ENCODE measurements at places on chromosomes 16 and 17.

- DNase-seq = no peak
These were observed 34.1 kb downstream of the HIC1 start for GRCh38 chr17:2089021-2089422.

DNA sequence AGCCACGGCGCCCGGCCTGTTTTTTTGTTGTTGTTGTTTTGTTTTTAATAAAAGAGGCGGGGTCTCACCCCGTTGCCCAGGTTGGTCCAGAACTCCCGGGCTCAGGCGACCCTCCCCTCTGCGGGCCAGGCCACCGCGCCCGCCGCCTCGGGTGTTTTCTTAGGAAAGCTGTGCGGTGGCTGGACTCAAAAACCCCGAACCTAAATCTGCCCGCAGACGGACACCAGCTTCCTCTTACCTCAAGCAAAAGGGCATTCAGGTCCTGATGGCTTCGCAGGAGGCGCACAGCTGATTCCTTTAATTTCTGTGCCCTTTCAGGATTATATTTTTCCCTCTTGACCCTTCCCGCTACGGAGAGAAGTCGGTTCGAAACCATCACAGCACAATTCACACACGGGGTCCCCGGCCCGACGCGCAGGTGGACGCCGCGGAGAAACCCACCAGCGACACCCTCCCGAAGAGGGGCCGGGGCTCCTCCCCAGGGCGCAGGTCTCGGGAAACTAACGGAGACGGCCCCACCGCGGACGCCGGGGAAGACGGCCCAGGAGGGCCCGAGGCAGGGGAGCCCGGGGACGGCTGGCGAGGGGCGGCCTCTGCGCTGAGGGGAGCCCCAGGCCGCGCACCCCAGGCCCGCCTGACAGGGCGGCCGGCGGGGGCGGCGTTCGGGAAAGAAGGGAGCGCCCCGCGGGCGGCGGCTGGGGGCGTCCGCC, 653 bp downstream of the FANCA start:
- DNase-seq = peak; percentile 4

GRCh38 chr17:9313346-9313745, 262.3 kb downstream of the STX8 start:
- no peak for DNase-seq

DNA sequence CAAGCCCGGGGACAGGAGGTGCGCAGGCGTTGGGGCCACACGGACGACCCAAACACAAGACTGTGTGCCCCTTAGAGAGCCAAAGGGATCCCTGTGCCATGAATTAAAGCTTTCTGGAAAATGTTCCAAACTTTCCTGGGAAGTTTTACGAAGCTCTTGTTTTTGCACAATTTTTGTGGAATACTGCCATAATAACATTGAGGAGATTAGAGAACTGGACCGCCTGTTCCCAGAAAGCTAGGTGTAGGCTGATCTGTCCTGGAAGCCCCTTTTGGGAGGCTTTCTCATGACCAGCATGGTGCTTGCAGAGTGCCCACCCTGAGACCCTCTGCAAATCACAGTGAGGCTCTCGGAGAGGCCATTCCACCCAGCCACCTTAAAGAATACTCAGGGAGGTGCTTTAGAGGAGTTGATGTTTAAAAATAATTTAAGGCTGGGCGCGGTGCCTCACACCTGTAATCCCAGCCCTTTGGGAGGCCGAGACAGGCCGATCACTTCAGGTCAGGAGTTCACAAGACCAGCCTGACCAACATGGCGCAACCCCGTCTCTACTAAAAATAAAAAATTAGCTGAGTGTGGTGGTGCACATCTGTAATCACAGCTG, 1.1 kb downstream of the KDM8 start:
- DNase-seq = no peak

DNA sequence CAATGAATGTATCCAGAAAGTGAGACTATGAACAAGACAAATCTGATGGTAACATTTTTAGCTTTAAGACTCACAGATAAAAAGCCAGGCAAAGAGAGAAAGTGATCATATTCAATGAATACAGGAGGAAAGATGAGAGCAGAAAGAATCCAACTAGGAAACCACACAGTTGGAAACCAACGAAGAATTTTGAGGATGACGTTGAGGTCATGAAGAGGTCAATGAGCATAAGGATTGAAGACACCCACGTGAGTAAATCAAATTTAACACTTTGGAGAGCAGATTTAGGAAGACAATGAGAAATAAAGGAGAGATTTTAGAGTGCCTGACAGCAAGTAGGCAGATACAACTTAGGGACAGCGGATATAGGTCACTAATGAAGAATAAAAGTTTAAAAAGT, 948.1 kb downstream of the KCNJ2 start:
- DNase-seq = no peak

DNA sequence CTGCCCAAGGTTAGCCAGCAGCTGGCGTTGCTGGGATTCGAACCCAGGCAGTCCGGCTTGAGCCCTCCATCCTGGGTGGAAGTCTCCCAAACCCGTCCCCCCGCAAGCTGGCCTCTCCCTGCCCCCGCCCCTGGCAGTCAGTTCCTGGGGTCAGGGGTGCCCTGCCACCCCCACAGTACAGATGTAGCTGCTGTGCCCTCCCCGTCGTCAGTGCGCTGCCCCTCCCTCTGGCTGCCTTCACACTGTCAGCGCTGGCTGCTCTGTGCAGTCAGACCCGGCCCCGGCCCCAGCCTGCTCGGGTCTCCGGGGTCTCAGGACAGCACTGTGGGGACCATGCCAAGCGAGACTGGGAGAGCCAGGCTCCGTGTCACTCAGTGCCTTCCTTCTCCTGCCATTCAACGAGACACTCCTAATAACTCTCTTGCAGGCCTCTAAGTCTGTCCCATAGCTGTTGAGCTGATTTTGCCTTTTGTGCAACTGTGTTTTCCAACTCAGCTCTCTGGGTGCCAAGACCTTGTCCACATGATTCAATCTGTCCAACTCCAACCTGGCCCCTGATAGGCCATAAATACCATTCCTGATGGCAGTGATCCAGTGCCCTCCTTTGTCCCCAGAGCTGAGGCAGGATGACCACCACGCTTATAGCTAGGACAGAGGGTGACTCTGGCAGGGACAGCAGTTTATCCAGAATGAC, 55.5 kb upstream of the IL34 start:
- no peak for DNase-seq

- no peak for DNase-seq
These were observed 223.0 kb downstream of the SNX29 start for GRCh38 chr16:12199524-12199923.

DNA sequence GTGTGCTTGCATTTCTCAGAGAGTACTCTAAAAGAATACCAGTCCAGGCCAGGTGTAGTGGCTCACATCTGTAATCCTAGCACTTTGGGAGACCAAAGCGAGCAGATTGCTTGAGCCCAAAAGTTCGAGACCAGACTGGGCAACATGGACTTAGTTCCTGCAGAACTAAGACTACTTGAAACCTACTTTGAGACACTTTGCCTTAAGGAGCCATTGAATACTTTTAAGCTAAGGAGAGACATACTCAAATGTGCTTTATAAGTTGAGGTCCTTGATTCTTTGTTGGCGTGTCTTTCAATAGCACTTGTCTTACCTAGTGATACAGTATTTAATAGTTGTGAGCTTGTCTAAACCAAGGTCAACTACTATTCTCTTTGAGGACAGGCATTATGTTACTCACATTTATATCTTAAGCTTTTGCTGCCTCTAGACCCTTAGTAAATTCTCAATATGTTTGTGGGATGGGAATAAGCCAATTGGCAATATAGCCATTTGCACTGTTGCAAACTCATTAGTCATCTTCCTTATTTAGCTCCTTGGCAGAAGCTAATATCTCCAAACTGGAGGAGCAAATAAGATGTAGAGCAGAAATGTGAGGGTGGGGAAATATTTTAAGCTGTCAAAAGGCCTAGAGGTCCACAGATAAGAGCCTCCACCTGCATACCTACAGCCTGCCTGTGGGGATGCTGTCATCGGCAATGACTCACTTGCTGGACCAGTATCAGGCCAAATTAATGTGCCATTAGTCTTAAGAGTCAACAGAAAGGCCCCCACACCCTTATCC, 16.3 kb downstream of the SCPEP1 start:
- DNase-seq = no peak

- DNase-seq = no peak
These were observed 292 bp downstream of the WSCD1 start for GRCh38 chr17:6070430-6070912.

DNA sequence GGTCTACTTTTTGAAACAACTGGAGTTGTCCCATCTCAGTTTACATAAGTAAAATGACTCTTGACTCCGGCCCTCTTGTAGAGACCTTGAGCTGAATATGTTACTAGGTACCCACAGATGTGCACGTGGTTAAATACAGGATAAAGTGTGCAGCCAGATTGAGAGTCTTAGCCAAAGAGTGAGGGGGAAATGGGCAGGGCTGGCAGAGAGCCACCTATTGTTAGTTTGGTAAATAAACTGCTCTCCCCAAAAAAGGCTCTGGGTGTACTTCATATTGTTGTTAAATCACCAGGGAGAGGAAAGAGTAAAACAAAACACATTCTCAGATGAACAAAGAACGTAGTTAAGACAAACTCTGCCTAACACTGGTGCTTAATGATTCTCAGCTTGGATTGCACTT, 20.3 kb downstream of the G6PC1 start:
- DNase-seq = no peak

DNA sequence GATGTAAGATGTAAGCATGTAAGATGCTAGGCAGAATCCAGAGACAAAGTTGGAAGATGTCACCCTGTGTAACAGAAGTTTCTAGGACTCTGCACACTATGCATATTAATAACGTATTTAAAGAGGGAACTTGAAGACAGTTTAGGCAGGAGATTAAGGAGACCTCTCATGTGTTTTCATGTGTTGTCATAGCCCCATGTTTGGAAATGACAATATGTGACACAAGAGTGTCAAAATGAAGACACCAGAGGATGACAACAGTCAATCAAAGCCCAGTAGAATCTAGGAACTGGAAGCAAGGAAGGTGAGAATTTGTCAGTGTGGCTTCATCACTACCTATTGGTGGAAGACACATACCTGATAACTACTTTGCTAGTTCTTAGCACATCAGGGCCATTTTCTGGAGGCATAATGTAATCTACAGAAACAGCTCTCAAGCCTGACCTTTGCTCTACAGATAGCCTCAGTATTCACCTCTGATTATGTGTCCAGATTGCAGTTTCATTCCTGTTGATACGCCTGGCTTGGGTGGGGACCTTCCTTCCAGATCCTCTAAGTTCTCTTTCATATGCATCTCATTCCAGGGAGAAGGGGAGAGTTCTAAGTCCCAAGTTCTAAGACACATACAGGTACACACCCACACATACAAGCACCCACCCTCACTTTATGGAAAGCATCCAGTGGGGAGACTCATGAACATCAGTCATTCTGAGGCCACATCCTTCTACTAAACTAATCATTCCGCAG, 26.3 kb downstream of the PMP22 start:
- no peak for DNase-seq

DNA sequence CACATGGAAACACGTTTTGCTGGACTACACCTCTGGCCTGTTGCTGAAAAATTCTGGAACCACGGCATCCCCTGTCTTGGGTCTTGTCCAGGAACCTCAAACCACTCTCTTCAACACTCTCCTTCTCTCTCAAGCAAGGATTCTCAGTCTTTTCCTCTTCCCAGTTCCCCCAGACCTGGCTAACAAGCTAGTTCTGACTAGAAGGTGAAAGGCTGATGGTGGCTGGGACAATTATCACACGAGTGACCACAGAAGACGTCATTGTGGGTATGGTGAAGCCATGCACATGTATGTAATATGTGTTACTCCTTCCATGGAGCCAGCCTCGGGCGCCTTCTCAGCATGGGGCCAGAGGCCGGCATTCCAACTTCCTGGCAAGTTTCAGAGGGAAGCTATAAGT, 123.0 kb downstream of the CDYL2 start:
- no peak for DNase-seq

DNA sequence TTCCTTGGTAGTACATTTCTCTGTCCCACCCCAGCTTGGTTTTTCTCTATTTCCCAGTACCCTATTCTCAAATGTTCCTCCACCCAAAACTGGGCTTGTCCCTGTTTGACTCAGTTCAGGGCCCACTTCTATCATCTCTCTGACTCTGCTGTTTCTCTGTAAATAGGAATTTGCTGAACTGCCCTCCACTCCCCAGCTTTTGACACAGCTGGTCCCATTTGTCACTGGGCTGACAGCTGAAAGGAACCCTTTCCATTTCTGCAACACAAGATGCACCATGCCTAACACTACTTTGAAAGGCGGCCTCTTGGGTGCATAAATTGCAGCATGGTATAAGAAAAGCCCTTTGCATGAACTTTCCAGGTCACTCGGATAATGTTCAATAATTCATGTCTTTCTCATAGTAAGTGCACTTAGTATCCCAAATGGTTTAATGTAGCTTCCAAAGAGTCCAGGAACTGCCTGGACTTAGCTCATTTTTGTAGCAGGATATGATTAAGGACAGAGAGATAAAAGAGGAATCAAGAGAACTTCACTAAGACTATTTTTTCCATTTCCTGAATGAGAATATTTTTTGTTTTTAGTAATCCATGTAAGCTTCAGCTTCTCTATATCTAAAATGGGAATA, 256.7 kb downstream of the CDH11 start:
- DNase-seq = no peak

- DNase-seq = no peak
These were observed 5.1 kb upstream of the CENPV start for GRCh38 chr17:16358394-16358793.

GRCh38 chr16:24668481-24669061, 60.9 kb upstream of the TNRC6A start:
- DNase-seq = peak; percentile 37

DNA sequence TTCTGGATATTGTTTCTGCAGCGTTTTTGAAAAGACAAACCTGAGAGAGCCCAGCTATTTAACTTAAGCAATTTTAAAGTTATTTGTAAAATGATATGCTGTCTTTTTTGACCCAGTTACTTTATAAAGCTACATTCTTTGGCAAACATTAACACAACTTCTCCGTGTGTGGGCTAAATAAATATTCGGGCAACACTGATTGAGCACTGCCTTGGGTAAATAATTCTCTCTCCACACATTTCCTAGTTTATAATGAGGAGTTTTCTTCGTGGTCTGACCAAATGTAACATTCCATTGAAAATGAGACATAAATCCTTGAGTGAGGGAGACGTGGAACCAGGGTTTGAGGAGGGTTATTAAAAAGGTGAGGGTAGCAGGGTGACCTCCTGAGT, 142.8 kb downstream of the WWOX start:
- DNase-seq = no peak

DNA sequence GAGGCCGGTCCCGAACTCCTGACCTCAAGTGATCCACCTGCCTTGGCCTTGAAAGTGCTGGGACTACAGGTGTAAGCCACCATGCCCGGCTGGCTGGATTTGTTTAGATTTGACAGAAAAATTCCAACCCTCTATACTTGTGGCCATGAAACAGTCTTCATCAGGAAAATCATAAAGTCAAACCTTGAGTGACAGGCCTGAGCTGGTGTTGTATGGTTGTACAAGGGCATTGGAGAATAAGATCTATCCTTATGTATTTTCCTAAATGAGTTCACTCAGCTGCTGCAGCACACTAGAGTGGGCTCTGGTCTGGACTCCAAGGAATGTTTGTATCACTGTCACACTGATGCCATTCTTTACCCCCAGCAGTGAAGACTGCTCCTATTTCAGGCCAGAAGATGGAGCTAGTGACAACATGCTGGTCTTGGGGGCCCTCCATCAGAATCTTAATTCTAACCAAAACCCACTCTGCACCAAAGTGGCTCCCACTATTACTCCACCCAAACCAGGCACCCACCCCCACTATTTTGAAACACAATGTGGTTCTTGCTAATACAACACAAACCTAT, 27.4 kb downstream of the SNX11 start:
- no peak for DNase-seq

- DNase-seq = no peak
These were observed 525.2 kb upstream of the GOT2 start for GRCh38 chr16:59259074-59259949.
